ENCODE measurements at places on chromosomes 11 and 22. TPM values are rescaled to one million over a fixed set of nuclear protein-coding genes. Genes with fewer than 3 reads are reported as not detected.

The CST6 gene
- total RNA-seq, result 0.56 TPM

The HIRA gene
- total RNA-seq, result 20.4 TPM

The TTLL1 gene
- 7.2 TPM for total RNA-seq

The HSPB2 gene
- 16.5 TPM for total RNA-seq

The MS4A8 gene
- total RNA-seq, result not detected

The TPBGL gene
- total RNA-seq, result 0.67 TPM

The CYTH4 gene
- total RNA-seq, result 31.7 TPM

The MAPK8IP2 gene
- total RNA-seq, result 0.56 TPM

The CCDC89 gene
- 1.3 TPM for total RNA-seq

The SLC17A6 gene
- not detected for total RNA-seq

The PRCP gene
- total RNA-seq, result 75.9 TPM

The GUCY1A2 gene
- 34.1 TPM for total RNA-seq

The KDELR3 gene
- 14.5 TPM for total RNA-seq

The HOATZ gene
- total RNA-seq, result not detected

The APOBEC3A gene
- total RNA-seq, result 5.6 TPM

The FAM168A gene
- 38.3 TPM for total RNA-seq

The C2CD3 gene
- total RNA-seq, result 14.5 TPM
